ENCODE measurements at places on chromosomes 2 and 18.

GRCh38 chr2:2333076-2333475, 2.0 kb upstream of the MYT1L start:
- no peak for DNase-seq

DNA sequence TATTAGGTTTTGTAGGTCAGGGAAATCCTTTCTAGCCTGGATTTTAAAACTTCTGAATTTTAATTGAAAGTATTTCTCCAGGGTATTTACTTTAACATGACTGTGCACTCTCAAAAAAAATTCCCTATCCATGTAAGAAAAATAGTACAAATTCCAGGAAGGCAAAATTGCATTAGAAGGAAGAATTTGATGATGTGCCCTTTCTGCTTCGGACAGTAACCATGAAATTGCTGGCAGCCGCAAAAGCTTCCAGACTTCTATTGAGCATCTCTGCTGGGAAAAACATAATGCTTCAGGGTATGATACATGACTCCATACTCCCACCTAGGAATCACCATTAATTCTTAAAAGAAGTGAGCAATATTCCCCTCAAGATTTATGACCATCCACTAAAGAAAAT, 17.2 kb upstream of the KLF7 start:
- no peak for DNase-seq

GRCh38 chr2:201642086-201642578, 1.2 kb downstream of the TMEM237 start:
- no peak for DNase-seq

DNA sequence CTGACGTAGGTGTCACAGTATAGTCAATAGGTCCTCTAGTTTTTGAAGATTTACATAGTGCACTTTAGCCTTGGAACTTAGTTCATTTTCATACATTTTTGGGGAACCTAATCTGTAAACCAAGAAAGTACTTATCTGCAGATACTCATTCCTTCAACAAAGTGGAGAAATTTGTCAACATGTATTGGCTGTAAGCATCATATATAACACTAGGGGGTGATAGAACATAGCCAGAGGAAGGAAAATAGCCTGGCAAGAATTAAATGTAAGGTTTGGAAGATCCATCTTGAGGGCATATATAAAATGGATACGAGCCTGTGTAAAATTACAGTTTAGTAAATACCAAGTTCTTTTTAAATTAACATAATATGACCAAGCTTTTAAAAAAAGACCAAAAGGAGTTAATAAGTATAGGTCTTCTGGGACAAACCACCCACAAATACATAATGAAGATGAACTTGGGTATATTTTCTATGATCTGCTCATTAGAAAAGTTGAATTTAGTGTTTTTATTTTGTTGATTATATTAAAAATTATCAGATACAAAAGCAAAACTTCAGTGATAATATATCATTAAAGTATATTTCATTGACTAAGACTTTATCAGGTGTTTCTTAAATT, 18.2 kb downstream of the RPL37A start:
- DNase-seq: no peak
